NCI-H1694 (cell line): ENCODE measurements at places on chromosomes 3 and 15.
A peak's percentile ranks its signal among the peaks of the same experiment; 100 is the strongest.

DNA sequence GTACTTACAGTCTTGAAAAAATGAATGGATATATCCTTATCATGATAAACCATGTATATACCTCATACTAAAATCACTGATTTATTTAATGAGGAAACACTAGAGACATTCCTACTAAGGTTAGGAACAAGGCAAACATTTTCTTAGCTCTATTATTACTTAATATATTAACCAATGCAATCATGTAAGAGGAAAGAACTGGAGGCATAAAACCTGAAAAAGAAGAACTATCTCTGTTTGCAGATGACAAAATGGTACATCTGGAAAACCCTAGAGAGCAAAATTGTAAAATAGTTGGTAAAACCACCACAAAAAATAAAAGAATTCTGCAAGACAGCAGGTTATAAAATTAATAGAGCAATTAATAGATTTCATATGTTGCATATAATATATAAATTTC lies 81.2 kb downstream of the KLF13 start:
- DNase-seq = no peak

GRCh38 chr15:63025460-63025859 lies 17.1 kb upstream of the TPM1 start:
- DNase-seq = no peak

GRCh38 chr3:26655231-26655630 lies 32.7 kb downstream of the LRRC3B start:
- no peak for DNase-seq

- no peak for DNase-seq
Observed at GRCh38 chr3:146921693-146922092, 316.5 kb upstream of the PLSCR5 start.

- no peak for DNase-seq
Observed at GRCh38 chr3:149593418-149594160, 64.2 kb downstream of the WWTR1 start.

GRCh38 chr3:187520027-187520945 lies 149.9 kb downstream of the SST start:
- DNase-seq = no peak

DNA sequence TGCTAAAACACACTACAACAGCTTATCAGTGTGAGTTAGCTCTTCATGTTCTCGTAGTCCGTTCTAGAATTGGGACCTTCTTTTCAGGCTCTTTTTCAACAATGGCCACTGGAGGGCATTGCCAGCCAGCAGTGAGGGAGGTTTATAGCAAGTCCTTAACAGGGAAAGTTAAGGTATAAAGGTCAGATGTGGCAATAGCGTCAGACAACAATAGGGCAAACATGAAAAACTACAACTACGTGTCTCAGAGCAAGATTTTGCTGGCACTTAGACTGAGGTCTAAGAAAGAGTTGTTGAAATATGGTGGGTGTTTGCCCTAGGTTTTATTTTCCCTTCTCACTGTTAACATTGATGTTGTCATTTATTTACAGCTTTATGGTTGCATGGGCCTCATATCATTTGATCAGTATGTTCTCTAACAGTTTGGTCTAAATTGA lies 161.4 kb downstream of the GMNC start:
- no peak for DNase-seq

- DNase-seq = peak; percentile 62
Observed at GRCh38 chr3:100401674-100402041, 319 bp downstream of the LNP1 start.

DNA sequence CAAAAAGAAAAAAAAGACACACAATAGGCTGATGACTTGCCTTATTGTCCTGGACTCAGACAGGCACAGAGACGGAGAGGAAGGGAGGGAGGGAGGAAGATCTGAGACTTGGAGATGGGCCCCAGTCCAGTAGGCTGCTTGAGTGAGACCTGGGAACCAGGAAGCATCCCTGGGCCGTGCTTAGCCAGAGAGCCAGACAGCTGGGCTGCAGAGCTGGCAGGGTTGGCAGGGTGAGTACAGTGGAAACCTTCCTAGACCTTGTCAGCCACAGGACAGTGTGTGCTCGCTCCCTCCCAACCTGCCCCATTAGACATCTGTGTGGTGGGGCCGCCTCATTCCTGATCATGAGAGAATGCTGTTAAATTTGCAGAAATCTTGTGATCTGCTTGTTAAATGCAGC lies 107.9 kb upstream of the ALDH1A3 start:
- no peak for DNase-seq

- DNase-seq = no peak
Observed at GRCh38 chr3:127305499-127306060, 17.7 kb upstream of the PRR20G start.

- DNase-seq = no peak
Observed at GRCh38 chr3:24476871-24477656, 17.6 kb downstream of the THRB start.

DNA sequence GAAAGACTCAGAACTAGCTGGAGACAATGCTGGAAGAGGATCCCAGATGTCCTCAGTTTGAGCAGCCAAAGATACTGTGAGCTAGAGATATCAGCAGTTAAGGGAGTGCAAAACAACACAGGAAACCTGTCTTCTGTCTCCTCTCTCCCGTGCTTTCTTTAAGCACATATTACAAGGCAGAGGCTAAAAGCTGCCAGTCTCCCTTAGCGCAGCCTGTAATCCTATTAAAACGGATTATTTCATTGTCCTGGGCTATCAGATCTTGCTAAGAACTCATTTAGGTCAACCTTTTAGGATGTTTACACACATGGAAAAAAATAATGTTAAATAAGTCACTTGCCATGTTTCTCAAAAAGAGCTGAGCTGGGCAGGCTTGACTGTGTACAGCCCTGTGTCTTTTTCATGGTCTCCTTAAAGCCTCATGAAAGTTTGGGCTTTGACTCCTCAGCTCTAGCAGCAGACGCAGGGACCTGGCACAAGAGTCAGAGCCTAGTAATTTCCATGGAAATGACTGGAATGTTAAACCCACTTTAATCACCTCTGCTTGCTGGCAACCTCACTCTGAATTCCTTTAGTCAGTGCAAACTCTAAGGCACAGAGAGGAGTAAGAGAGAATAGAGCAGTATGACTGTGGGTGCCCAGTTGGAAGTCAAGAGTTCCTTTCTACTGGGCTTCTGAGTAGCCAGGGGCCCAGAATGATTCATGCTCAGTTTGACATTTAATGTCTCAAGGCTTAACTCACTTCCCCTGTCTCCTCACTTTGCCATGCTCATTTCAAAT lies 491.9 kb downstream of the NTRK3 start:
- no peak for DNase-seq

GRCh38 chr15:63495780-63496488 lies 8.5 kb upstream of the USP3 start:
- DNase-seq = no peak

DNA sequence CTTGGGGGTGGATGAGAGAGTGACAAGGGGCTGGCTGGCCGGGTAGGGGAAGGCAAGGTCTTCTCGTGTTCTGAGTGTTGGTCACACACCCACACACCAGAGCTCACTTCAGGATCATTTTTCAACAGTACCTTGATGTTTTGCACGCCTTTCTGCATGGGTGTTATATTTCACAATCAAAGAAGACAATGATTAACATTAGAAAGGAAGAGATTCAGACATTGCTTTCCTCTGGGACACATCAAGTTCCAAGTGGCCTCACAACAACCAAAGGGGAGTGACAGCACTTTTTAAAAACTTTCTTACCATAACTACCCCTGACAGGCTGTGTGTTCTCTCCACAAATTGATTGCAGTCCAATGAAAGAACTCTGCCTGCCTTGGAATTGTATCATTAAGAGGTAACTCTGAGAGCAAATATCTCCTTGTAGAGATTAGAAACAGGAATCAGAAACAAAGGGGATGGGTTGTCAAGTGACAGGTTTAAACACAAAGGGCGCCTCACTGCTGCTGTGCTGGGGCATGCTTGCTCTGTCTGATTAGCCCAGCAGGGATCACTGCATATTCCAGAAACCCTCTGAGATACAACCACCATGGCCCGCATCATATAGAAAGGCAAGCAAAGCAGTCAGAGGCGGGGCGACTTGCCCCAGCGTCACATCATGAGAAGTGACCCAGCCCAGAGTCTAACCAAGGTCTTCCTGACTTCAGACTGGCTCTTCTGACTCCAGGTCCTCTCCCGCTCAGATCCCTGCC lies 230.8 kb downstream of the FEZF2 start:
- DNase-seq = no peak

DNA sequence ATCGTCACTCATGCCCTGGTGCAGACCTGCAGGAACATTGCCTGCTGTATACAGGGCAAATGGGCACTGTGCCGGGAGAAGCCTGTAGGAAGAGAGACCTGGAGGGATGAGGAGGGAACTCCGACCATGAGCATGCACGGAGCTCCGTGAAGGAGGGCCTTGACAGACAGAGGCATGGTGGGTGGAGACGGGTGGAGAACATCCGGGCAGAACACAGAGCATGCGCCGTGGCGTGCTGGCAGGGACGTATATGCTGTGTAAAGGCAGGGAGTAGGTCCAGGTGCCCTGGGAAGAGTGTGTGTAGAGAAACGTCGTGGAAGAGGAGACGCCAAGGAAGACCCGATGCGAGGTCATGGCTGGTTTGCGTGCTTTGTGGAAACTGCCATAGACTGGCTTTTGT lies 133.0 kb upstream of the FAN1 start:
- no peak for DNase-seq

DNA sequence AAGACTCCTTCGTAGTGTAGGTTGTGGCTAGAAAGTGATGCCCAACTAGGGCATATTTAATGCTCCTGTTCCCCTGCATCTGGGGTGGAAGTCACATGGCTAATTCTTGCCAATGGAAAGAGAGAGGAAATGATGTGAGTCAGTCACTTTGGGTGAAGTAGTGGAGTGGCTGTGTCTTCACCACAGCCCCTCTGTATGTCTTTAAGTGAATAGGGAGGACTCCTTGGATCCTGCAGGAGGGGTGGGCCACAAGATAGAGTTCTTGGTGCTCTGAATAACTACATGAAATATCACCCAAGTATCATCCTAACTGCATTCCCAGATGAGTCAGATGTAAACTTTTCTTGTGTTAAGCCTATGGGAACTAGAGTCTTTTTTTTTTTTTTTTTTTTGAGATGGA lies 17.8 kb upstream of the MB21D2 start:
- no peak for DNase-seq

GRCh38 chr15:63071288-63071909 lies 28.9 kb downstream of the TPM1 start:
- DNase-seq = no peak

- peak; percentile 0 for DNase-seq
Observed at GRCh38 chr3:69671082-69671952, 67.9 kb upstream of the MITF start.

DNA sequence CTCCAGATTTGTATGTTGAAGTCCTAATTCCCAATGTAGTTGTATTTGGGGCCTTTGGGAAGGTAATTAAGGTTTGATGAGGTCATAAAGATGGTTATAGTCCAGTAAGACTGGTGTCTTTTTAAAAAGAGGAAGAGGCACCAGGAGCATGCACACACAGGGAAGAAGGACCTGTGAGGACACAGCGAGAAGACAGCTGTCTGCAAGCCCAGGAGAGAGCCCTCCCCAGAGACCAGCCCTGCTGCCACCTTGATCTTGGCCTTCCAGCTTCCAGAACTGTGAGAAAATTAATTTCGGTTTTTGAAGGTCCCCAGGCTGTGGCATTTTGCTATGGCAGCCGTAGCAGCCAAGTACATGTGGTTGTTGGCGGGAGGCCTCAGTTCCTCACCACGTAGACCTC lies 32.8 kb upstream of the TSEN2 start:
- DNase-seq = no peak
